Stimulated activated CD8-positive, alpha-beta memory T cell treated with anti-CD3 and anti-CD28 coated beads, Interleukin-7, amount 100 ng/mL, for 1 hour (primary cell): ENCODE measurements at places on chromosomes 7 and 10.

- no peak for DNase-seq
These were observed 16.8 kb downstream of the DMBT1 start for GRCh38 chr10:122577311-122577885.

DNA sequence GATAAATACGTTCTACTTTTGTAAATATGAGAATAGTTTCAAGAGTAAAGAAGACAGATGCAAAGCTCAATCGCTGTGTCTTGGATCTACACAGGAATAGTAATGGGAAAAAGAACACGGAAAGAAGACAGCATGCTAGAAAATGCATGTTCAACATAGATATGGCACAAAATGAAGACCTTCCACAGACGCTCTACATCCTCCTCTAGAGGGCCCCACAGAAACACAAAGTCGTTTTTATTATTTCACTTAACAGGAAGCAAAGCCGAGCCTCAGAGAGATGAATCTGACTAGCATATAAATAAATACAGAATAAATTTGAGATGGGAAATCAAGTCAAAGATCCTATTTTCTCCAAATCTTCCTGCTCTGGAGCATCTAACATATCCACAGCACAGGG, 292.6 kb downstream of the PARD3 start:
- no peak for DNase-seq

DNA sequence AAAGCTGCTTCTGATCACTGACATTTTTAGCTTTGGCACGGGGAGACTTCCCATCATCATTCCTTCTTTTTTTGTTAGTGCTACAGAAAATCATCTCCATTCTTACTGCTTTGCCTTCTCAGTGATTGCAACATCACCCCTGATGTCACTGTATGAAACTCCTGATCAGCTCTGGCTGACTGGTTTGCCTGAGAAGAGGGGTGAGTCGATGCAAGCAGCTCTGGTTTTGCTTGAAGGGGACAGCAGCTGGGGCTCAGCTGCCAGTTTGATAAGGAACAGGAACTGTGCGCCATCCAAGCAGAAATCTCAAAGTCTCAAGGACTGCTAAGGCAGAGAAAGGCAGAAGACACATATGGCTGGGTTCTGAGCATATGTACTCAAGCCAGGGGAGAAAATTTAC, 808.5 kb upstream of the CELF2 start:
- no peak for DNase-seq

DNA sequence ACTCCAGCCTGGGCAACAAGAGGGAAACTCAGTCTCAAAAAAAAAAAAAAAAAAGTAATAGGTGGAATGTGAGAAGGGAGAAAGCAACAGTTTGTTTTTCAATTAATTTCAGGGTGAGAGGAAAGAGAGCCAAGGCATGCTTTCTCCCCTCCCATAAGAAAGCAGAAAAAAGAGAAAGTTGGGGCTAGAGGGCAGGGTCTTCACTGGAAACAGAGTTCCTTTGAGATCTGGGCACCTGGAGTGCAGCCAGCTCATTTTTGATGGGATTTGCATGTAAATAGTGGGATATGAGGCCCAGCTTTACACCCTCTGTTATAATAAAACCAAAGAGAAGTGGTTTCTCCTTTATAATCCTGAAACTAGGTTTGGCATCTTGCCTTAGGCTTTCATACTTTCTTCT, 13.8 kb upstream of the STOX1 start:
- DNase-seq = no peak

DNA sequence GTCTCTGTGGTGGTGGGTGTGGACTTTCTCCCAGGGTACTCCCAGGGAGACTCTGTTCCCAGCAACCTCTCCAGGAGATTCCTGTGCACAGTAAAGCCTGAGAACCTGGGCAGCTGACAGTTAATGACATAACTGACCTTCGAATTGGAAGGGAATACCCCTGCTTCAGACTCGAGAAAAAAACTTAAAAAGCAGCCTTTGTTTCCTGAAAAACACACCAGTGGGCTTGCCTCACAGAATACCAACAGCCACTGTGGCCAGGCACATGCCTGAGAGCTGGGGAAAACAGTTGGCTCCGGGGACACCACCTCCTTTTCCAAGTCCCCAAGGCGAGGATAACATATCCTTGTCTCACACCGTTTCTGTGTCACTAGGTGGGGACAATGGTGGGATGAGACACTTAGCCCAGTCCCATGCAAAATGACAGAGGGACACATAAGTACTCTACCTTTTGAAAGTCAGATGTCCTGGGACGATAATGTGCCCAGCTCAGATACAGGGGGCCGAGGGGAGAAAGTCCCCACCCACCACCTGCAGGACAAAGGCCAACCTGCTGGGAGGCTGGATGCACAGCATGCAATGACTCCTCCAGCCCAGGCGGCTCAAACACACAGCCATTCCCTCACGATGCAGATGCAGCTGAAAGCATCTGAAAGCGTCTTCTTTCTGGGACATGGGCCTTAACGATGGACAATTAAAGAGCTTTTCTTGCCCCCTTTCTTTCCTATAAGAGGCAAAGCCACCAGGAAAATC, 65.6 kb downstream of the HIPK2 start:
- no peak for DNase-seq

- DNase-seq = no peak
These were observed 48.1 kb upstream of the GLCCI1 start for GRCh38 chr7:7920481-7920880.

DNA sequence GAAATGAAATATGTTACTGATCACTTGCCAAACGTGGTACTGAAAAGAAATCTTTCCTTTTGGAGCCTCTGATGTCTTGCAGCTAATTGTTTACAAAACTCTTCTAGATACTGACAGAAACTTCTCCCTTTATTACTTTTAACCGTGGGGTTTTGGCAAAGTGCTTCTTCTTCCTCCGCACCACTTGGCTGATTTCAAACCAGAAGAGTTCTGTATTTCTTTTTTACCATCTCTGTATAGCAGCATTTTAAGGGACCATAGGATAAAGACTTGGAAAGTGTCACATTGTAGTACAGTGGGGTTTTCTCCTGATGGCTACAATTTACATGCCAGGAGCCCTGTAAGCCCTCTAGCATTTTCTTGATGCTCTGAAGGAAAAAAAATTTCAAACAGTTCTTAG, 21.9 kb upstream of the CREB5 start:
- no peak for DNase-seq

GRCh38 chr7:33433357-33433756, 304.0 kb downstream of the BBS9 start:
- DNase-seq = no peak

- no peak for DNase-seq
These were observed 21.8 kb upstream of the INPP5F start for GRCh38 chr10:119703903-119704508.

DNA sequence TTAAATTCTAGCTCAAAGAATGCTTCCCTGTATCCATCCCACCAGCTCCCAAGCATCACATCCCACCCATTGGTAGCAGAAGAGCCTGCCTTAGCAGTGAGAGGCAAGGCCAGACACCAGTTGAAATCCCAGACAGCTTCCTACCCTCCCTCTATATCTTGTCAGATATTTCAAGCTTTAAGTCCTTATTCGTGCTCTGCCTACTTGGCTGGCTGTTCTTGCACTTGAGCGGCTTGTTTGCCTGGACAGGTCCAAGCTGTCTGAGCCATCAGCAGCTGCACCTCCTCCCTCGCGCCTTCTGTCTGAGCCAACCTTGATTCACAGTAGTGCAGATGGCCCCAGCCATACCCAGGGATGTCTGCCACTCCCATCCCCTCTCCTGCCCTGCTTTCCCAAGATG, 16.4 kb downstream of the LRRC4 start:
- no peak for DNase-seq

GRCh38 chr10:53331460-53331859, 558.9 kb upstream of the MBL2 start:
- DNase-seq = no peak

GRCh38 chr10:122331100-122331499, 43.4 kb upstream of the PLEKHA1 start:
- no peak for DNase-seq

DNA sequence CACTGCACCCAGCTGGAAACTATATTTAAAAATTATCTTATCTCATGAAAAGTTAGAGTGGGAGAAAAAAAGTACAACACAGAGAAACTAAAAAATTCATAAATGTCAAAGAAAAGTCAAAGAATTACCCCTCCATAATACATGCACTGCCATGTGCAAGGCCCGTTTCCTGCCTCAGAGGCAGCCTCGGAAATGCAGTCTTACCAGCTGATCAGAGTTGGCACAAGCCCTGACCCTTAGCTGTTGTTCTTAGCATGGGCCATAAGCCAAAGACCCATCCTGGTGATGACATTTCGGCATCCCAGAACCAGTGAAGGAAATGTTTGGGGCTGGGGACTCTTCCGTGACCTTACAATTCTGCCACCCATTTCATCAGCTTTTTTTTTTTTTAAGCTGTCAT, 21.6 kb downstream of the RBM48 start:
- DNase-seq = no peak

- DNase-seq = no peak
These were observed 13.6 kb downstream of the CSTF2T start for GRCh38 chr10:51685768-51686167.

GRCh38 chr10:28737096-28737495, 59.8 kb downstream of the BAMBI start:
- DNase-seq = no peak

GRCh38 chr7:114128880-114129279, 210.1 kb upstream of the PPP1R3A start:
- no peak for DNase-seq
